ENCODE measurements at places on chromosomes 5 and 9.

DNA sequence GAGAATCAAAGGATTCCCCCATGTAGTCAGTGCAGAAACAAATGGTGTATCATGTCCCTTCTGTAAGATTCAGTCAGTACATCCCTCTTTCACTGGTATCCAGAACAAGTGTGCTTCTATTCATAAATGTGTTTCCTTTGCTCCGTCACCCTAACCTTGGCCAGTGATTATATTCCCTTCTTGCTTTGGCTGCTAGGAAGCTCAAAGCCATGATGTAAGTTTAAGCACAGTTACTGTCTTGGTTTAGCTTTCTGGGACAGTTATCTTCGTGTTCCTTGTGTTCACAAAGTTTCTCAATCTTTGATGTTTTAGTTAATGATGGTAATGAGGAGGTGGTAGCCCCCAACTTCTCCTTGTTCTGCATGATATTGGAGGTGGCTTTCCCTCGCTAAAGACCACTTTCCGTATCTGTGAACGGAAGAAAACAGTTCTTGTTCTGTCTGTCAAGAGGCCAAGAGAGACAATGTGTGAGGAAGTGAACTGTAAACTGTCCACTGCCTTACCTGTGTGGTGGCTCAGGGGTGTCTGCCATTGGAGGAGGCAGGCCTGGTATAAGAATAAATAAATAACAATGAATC lies 2.2 kb upstream of the AMBP start:
- DNase-seq: no peak

GRCh38 chr5:177162379-177162778 lies 28.8 kb downstream of the NSD1 start:
- DNase-seq: no peak

- no peak for DNase-seq
Measured at GRCh38 chr5:139391570-139392323, 2.0 kb upstream of the MZB1 start.

DNA sequence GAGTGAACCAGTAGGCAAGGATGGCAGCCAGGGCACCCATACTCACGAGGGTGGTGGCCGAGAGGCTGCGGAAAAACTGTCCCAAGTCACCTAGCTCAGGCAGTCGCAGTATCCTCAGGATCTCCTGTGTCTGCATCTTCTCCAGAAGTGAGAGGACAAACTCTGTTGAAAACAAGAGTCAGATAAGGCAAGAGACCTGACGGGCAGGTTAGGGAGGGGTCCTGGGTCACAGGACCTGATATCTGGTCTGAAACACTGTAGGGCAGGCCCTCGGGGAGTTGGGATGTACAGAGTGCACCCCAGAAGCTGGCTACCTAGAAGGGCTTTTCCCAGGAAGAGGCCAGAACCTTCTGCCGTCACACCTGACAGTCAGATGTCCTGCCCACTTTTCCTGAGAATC lies 17.4 kb downstream of the ACSL6 start:
- no peak for DNase-seq

DNA sequence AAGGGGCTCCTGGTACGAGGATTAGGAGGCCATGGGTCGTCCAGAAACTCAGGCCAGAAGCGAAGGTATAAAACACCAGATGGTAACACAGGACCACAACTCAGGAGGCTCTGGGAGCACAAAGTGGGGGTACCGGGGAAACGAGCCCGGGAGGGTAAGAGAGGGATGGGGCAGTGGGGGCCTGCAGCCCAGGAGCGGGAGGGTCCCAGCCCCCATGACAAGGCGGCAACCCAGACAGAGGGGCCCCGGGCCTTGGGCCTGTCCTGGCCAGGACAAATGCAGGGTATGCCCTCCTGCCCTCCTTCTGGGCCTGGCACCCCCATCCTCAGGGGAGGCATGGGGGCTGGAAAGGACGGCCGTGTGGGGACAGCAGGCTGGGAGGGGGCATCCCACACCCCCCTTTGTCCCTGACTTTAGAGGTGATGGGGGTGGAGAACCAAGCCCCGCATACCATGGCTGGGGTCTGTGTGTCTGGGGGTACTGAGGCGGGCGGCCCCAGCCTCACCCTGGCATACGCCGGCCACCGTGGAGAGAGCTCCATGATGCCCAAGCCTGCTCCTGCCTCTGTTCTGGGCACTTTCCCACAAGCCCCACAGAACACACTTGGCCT lies 47.0 kb upstream of the EXOC3 start:
- no peak for DNase-seq

DNA sequence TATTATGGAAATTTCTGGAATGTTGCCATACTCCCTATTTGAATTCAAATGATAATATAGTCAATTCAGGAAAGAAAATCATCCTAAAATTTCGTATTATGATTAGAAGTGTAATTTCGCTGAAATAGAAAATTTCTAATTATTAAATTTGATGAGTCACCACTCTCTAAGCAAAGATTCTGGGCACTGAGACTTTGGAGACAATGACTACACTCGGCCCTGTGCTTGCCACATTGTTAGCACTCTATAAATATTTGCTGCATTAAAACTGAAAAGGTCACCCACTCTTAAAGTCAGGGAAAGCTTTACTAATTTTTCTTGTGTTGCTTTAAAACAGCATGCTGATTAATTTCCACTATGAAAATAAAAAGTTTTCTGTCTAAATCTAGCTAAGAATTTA lies 240.3 kb downstream of the TLE4 start:
- no peak for DNase-seq

- no peak for DNase-seq
Measured at GRCh38 chr5:69265931-69266330, 31.2 kb downstream of the CDK7 start.

GRCh38 chr9:24118190-24118589 lies 292.1 kb upstream of the ELAVL2 start:
- DNase-seq: no peak

DNA sequence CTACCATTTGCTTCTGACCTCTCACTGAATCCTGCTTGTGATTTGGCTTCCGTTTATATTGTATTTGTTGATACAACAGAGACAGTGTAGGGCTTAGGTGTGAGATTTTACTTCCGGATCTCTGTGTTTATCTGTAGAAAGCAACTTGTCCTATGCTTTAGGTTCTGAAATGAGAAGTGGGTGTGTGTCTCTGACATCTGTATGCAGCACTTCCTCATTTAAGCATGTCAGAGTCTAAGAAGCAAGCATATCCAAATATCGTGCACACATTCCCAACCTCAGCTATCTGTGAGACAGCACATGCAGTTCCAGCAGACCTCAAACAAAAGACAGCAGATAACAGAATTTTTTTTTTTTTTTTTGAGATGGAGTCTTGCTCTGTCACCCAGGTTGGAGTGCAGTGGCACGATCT lies 16.3 kb downstream of the KLF9 start:
- no peak for DNase-seq

DNA sequence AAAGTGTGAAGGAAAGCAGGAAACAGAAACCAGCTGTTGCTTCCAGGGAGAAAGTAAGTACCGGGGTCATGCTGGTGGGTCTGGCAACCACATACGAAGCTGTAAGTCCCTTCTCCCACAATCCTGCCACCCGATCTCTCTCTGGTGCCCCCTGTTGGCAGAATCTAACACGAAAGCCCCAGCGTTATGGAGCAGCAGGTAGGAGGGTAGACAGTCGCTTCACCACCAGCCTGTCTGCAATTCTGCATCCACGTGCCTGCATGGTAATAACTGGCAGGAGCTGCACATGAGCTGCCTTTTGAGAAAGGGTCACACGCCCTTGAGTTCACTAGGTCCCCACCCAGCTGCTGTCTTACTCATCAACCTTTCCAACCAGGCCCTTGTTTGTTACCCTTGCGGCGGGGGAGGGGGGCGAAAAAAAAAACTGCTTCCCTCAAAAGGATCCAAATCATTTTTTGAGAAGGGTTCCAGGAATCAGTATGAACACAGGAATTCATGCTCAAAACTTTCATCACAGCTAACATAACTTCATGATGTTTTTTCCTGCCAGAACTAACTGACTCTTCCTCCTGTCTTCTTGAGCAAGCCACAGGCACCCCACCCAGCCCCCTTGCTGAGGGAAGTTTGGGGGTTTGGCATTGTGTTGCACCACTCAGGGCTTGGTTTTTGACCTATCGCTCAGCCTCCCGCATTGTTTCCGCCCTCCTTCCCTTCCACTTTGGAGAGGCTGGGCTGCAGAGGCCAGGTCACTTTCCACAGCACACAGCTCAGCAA lies 19.6 kb upstream of the TMEM252 start:
- no peak for DNase-seq

DNA sequence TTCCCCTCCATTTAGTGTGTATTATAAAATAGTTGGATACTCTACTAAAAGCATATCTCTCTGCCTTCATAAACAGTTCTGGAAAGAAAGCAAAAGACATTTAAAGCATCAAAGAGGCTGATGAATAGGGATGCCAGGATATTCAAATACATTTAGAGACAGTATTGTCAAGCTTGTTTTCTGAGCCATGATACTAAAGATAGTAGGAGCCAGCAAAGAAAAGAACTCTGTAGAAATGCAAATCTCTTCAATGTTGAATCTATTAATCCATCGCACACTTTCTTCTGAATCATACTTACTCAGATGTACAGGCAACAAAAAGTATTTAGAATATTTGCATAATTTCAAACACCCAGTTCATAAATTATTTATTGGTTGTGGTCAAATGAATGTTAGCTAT lies 207.1 kb upstream of the MEF2C start:
- DNase-seq: no peak

DNA sequence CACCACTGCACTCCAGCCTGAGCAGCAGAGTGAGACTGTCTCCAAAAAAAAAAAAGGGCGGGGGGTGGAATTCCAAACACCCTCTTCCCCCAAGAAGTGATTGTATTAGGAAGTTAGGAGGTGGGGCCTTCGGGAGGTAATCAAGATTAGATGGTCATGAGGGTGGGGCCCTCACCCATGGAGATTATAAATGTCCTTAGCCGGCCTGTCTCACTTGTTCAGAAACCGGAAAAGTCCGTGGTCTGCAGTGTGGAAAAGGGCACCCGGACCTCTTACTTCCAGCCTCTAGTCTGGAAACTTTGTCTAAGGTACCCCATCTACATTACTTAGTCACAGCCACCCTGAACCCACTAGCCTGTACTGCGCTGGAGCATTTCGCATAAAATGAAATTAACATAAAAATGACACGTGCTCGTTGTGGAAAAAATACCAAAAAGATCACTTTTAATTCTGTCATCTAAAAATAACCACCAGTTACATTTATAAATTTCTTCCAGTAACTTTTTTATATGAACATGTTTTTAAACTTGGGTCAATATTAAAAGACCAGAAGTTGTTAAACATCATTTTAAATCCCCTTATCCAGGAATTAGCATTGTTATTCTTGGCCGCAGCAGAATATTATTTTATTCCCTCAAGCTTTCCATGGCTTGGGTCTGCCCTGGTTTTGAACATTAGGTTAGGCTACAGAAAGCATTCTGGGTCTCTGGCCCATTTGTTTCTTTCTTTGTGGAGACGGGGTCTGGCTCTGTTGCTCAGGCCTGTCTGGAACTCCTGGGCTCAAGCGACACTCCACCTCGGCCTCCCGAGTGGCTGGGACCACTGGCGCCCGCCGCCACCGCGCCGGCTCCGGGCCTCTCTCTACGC lies 1.2 kb upstream of the CKS2 start:
- DNase-seq: no peak

DNA sequence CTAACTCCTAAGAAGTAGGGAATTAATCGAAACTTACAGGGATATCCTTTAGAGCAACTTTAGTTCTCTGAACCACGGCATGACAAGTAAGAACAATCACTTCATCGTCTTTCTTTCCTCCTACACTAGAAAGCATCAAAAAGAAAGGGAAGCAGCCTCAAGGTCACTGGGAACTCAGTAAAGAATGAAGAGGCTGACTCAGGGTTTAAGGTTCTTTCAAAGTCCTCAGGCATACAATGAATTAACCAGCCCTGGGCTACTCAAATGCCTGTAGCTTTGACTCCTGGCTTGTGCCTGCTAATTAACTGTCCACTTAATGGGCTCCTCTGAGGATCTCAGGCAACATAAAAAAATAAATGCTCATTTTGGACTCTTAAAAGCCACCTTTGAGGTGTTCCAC lies 102.0 kb downstream of the TRIM32 start:
- no peak for DNase-seq

- DNase-seq: no peak
Measured at GRCh38 chr5:88670461-88670860, 212.5 kb downstream of the MEF2C start.

GRCh38 chr5:136810261-136810801 lies 445.0 kb upstream of the TRPC7 start:
- no peak for DNase-seq

DNA sequence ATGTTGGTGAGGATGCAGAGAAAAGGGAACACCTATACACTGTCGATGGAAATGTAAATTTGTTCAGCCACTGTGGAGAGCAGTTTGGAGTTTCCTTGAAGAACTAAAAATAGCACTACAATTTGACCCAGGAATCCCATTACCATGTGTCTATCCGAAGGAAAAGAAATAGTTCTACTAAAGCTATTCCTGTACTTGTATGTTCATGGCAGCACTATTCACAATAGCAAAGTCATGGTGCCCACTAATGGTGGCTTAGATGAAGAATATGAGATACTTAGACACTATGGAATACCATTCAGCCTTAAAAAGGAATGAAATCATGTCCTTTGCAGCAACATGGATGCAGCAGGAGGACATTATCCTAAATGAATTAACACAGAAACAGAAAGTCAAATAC lies 50.2 kb upstream of the CAST start:
- DNase-seq: no peak

GRCh38 chr9:129109952-129110739 lies 447 bp downstream of the CRAT start:
- DNase-seq: no peak

- no peak for DNase-seq
Measured at GRCh38 chr5:32443145-32443540, 1.4 kb downstream of the ZFR start.

GRCh38 chr9:93260263-93261066 lies 76.5 kb downstream of the WNK2 start:
- DNase-seq: no peak

DNA sequence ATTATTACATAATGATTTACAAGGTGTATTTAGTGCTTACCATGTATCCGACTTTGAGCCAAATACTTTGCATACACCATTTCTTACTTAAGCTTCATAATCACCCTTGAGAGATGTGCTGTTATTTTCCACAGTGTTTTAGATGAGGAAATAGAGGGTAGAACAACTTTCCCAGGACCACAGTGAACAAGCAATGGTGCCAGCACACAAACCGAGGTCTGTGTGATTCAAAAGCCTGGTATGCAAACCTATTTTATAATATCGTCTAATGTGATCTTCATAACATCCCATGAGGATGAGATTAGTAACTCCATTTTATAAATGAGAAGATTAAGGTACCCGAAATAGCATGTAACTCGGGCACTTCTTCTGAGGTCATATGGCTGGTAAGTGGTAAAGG lies 294.7 kb downstream of the NSG2 start:
- DNase-seq: no peak

GRCh38 chr9:124567362-124567761 lies 60.2 kb upstream of the NR5A1 start:
- no peak for DNase-seq

GRCh38 chr5:11675184-11675583 lies 229.1 kb downstream of the CTNND2 start:
- no peak for DNase-seq

GRCh38 chr5:151156507-151157420 lies 815 bp downstream of the ANXA6 start:
- no peak for DNase-seq

Data from activated naive CD8-positive, alpha-beta T cell treated with anti-CD3 and anti-CD28 coated beads, Interleukin-2, amount 50 U/mL, for 16 hours (primary cell).